ENCODE measurements at places on chromosomes 7 and 10.

- DNase-seq: no peak
These were observed 9.4 kb upstream of the OPN4 start for GRCh38 chr10:86644794-86645445.

GRCh38 chr7:116741625-116742316, 69.8 kb downstream of the MET start:
- DNase-seq: no peak

GRCh38 chr10:8815969-8816368, 761.5 kb downstream of the GATA3 start:
- DNase-seq: no peak

GRCh38 chr7:44152971-44153947, 12.1 kb upstream of the MYL7 start:
- no peak for DNase-seq

DNA sequence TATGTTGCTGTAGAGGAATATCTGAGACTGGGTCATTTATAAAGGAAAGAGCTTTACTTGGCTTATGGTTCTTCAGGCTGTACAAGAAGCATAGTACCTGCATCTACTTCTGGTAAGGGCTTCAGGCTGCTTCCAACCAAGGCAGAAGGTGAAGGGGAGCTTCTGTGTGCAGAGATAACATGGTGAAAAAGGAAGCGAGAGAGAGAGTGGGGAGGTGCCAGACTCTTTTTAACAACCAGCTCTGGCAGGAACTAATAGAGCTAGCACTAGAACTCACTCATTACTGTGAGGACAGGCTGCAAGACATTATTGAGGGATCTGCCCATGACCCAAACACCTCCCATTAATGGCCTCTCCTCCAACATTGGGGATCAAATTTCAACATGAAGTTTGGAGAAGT, 94.5 kb downstream of the KIF20B start:
- no peak for DNase-seq

GRCh38 chr7:147400925-147401324, 1189.6 kb upstream of the C7orf33 start:
- no peak for DNase-seq

DNA sequence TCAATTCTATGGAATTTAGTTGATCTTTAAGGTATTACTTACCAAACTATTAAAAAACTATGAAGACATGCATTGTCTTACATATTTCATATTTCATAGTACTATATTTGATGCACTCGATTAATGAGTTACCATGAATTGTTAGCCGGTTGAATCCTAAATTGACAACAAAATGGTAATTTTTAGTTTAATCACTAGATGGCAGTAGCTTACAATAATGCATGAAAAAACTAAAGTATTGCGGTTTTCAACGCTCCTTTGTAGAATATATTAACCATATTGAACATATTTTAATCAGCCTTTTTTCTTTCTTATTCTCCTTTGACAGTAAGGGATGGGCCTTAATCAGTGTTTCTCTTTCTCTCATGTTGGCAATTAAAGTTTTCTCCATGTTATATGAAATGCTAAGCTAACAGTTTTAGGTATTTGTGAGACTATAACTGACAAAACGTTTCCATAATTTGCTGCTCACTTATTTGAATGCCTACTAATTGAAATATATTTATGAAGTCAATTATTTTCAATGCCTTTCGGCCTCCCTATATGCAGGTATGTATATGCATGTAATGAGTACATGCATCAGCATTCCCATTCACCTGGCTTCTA, 48.5 kb upstream of the ARL4A start:
- peak; percentile 47 for DNase-seq

- DNase-seq: no peak
These were observed 154.7 kb downstream of the RNLS start for GRCh38 chr10:88428442-88428841.

DNA sequence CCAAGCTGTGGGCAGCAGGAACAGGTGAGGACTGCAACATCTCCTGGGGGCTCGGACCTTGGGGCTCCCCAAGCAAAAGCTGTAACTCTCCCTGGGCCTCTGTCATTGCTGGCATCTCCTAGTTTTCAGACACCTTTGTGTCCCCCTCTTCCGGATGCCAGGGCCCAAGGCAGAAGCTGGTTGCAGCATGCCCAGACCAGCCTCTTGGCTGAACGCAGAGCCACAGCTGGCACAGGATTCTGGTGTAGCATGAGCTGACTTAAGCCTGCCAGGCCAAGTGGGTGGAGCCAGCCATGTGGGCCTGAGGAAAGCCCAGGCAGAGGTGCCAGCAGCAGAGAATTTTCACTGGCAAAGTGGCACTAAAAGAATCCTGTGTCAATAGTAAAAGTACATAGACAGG, 43.5 kb downstream of the ZWINT start:
- DNase-seq: no peak
